ENCODE measurements at places on chromosomes 7 and 10. TPM values are rescaled to one million over a fixed set of nuclear protein-coding genes. Genes with fewer than 3 reads are reported as not detected.

The EPHB4 gene
- 45.6 TPM for total RNA-seq

The PLAC9 gene
- total RNA-seq: not detected

The TRPV6 gene
- not detected for total RNA-seq

The OPALIN gene
- not detected for total RNA-seq

The DEPP1 gene
- 1.8 TPM for total RNA-seq

The NUDT13 gene
- 3.0 TPM for total RNA-seq

The GPR141 gene
- not detected for total RNA-seq

The GIMAP4 gene
- total RNA-seq: not detected

The BMI1 gene
- total RNA-seq: 41.1 TPM

The NRF1 gene
- 12.3 TPM for total RNA-seq

The NUB1 gene
- 36.4 TPM for total RNA-seq

The GPR146 gene
- 2.1 TPM for total RNA-seq

The RINT1 gene
- total RNA-seq: 15.5 TPM

The IFIT1B gene
- not detected for total RNA-seq

The TAS2R39 gene
- total RNA-seq: not detected

The PARD3 gene
- total RNA-seq: 83.6 TPM

The PLPP4 gene
- total RNA-seq: not detected

The AMZ1 gene
- total RNA-seq: not detected

The LIPJ gene
- not detected for total RNA-seq

The CALCR gene
- not detected for total RNA-seq

The SPOCK2 gene
- total RNA-seq: 0.52 TPM

The ADAP1 gene
- 5.7 TPM for total RNA-seq

The PNLIPRP2 gene
- total RNA-seq: not detected

The NEBL gene
- 2.7 TPM for total RNA-seq
